Stimulated activated CD4-positive, alpha-beta T cell treated with anti-CD3 and anti-CD28 coated beads, Interleukin-1b, Interleukin-23, amount 100 ng/mL, for 1 hour (primary cell): ENCODE measurements at places on chromosomes 6 and 20.

DNA sequence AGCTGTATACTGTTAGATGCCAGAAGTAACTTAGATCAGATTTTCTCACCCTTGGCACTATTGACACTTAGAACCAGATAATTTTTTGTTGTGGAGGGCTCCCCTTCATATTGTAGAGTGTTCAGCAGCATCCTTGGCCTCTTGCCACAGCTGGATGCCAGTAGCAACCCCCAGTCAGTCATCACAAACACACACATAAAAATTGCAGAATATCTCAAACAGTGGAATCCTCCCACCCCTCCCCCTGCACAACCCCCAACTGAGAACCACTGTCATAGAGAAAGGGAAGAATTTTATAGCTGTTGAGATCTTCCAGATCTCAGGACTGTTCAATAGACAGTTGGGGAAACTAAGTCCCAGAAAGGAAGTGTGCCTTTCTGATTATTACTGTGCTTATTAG lies 81.2 kb upstream of the VSTM2L start:
- DNase-seq: no peak

- DNase-seq: no peak
These were observed 138.3 kb upstream of the CDYL start for GRCh38 chr6:4637691-4638433.

DNA sequence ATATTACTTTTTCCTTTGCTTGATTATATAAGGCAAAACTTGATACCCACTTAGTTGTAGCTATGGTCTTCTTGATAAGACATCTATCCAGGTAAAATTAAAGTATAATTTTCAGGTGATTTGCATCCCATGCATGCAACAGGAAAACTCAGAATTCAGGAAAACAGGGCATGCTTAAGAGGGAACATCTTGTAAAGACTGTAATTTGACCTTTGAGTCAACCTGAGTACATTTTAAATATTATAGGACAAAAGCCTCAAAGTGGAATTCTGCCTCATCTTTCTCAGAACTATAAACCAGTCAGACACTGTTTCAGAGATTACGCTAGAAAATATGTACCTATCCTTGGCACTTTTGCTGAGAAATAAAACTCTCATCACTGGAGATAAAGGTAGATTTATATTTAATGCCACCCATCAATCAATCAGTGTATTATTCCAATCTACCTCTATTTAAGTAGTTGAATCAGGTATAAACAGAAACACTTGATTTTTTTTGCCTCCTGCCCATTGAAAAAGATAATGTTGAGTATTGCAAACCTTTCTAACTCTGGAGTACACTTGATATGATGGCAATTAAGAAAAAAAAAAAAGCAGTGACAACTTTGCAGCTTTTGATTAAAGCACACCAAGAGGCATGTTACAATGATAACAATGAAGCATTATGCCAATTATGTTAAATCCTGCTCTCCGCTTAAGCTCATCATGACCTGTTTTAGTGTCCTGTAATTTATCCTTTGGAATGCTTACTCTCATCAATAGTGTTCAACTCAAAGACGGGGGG lies 2.8 kb downstream of the CITED2 start:
- no peak for DNase-seq

GRCh38 chr20:61955668-61956395 lies 109.8 kb downstream of the TAF4 start:
- DNase-seq: no peak

- DNase-seq: peak; percentile 27
These were observed 29.5 kb downstream of the SNX5 start for GRCh38 chr20:17938871-17939619.

DNA sequence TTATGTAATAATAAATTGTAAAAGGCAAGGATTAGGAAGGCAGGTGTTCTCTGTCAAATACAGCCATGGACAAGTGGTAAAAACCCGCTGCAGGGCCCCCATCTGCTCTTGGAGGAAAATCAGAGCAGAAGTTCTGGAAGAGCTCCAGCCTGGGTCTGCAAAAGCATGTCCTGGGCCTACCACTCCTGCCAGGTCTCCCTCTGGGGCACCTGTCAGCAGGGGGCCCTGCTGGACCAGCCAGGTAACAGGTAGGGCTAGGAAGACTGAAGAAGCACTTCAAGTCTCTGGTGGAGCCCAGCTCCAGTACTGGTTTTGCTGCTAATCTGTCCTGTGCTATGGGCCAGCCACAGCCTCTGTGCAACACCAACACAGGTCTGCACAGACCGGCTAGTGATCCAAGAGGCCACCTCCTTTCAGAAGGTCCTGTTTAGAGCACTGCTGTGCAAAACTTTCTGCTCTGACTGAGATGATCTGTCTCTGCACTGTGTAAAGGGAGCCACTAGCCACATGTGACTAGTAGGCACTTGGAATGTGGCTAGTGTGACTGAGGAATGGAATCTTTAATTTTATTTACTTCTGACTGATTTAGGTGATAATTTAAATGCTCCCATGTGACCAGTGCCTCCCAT lies 30.2 kb downstream of the RRBP1 start:
- DNase-seq: no peak

DNA sequence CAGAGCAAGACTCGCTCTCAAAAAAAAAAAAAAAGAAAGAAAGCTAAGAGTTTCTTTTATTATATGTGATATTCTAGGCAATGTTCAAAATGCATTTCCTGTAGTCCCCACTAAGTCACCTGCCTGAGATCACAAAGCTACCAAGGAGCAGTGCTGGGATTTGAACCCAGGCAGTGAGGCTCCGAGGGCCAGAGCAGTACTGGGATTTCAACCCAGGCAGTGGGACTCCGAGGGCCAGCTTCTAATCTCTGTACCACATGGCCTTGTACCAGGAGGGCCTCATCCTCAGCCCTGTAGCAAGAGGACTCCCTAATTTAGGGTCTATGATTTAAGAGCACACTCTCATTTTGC lies 39.7 kb downstream of the ZMYND8 start:
- DNase-seq: no peak
